Fibroblast of lung (primary cell): ENCODE measurements at places on chromosomes 5 and 9.

GRCh38 chr5:137516251-137516797 is 17.2 kb upstream of the SPOCK1 start:
- no peaks in the 10 kb centered on the region for H3K36me3 ChIP-seq
- H3K27me3 ChIP-seq = peaks cover 2% of the 10 kb centered on the region
- no peak overlapping the region for H3K4me3 ChIP-seq
- no peak for DNase-seq

DNA sequence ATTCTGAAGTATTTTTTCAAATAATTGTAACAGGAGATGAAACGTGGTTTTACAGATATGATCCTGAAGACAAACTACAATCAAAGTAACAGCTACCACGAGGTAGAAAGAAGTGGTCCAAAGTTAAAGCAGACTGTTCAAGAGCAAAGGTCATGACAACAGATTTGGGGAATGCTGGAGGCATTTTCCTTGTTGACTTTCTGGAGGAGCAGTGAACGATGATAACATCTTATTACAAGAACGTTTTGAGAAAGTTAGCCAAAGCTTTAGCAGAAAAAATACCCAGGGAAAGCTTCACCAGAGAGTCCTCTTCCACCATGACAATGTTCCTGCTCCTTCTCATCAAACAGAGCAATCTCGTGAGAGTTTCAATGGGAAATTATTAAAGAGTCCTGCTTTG is 145.4 kb upstream of the NREP start:
- no peaks in the 10 kb centered on the region for H3K27me3 ChIP-seq
- H3K36me3 ChIP-seq = no peaks in the 10 kb centered on the region
- H3K27ac ChIP-seq = no peak overlapping the region
- H3K4me1 ChIP-seq = no peaks in the 10 kb centered on the region
- no peak overlapping the region for H3K4me3 ChIP-seq

DNA sequence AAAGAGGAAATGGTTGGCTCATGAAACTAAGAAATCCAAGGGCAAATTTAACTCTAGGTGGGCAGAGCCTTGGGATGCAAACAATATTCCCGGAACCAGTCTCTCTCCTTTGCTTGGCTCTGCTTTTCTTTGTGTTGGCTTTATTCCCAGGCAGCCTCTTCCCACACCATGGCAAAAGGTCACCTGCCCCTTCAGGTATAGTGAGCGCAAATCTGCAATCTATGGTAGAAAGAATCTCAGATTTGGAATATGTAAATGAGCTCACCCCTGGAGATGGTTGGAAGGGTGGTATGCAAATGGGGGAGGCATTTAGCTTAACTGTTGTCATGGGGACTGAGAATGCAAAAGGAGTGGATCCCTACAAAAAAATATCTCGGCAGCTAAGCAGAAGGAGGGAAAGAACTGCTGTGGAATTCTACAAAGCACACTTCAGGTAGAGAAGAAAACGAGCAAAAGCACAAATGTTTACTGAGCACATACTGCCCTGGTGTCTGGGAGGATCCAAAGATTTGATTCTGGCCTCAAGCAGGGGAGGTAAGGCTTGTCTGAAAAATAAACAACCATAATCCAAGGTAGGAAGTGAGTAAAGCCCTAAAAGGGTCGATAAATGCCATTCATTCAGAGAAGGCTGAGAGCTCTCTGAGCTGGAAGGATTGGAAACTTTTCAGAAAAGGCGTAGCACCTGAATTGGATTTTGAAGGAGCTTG is 139.7 kb downstream of the TLE1 start:
- H3K4me3 ChIP-seq = no peak overlapping the region
- DNase-seq = no peak
- no peaks in the 10 kb centered on the region for H3K4me1 ChIP-seq
- H3K27me3 ChIP-seq = no peaks in the 10 kb centered on the region
- H3K27ac ChIP-seq = no peak overlapping the region

GRCh38 chr5:1997640-1998347 is 115.1 kb upstream of the IRX4 start:
- H3K4me3 ChIP-seq = no peak overlapping the region
- H3K4me1 ChIP-seq = no peaks in the 10 kb centered on the region
- no peak overlapping the region for H3K27ac ChIP-seq

- peak; percentile 57 for DNase-seq
- peaks cover 2% of the 10 kb centered on the region for H3K27me3 ChIP-seq
- H3K4me1 ChIP-seq = no peaks in the 10 kb centered on the region
- H3K36me3 ChIP-seq = no peaks in the 10 kb centered on the region
Measured at GRCh38 chr9:132114102-132114707, 34.5 kb upstream of the MED27 start.

DNA sequence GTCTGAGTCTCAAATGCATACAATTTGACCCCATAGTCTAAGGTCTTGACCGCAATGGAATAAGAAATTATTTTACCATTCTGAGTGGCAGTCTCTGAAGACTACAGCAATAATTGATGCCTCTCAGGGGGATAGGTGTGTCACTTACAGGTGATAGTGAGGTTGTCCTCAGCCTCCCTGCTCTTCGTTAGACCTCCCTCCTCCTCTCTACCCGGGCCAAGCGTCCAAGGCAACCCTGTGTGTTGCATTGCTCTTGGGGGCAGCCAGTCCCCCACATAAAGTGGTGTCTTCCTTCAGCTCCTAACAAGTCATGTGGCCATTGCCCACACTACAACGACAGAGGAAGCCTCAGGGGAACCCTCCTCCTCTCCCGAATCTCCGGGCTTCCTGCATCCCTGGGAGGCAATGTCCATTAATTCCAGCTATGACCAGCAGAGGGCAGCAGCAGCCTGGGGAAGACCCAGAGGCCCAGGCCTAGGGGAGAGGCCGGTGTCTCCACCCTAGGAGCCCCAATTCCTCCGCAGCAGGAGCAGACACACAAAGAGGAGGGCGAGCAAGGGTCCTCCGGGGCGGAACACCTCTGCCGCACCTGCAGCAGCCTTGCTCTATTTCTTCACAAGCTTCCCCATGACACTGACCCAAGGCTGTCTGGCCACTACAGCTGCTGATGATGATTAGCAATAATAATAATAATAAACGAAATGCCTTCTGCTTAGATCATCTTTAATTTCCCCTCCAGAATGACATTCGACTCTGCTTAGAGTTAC is 134.8 kb downstream of the KCNIP1 start:
- H3K4me1 ChIP-seq = peaks cover 4% of the 10 kb centered on the region
- no peaks in the 10 kb centered on the region for H3K27me3 ChIP-seq
- DNase-seq = peak; percentile 20
- H3K27ac ChIP-seq = no peak overlapping the region
- no peaks in the 10 kb centered on the region for H3K36me3 ChIP-seq

GRCh38 chr5:95800553-95800952 is 22.0 kb downstream of the GLRX start:
- H3K36me3 ChIP-seq = no peaks in the 10 kb centered on the region
- no peak overlapping the region for H3K4me3 ChIP-seq
- no peaks in the 10 kb centered on the region for H3K4me1 ChIP-seq
- no peak overlapping the region for H3K27ac ChIP-seq
- no peak for DNase-seq

- H3K4me1 ChIP-seq = peaks cover 12% of the 10 kb centered on the region
- no peaks in the 10 kb centered on the region for H3K36me3 ChIP-seq
- H3K4me3 ChIP-seq = no peak overlapping the region
- peak overlapping the region; percentile 82 for H3K27ac ChIP-seq
- H3K27me3 ChIP-seq = peaks cover 5% of the 10 kb centered on the region
- peak; percentile 74 for DNase-seq
Measured at GRCh38 chr5:171450423-171451331, 31.2 kb downstream of the FGF18 start.

DNA sequence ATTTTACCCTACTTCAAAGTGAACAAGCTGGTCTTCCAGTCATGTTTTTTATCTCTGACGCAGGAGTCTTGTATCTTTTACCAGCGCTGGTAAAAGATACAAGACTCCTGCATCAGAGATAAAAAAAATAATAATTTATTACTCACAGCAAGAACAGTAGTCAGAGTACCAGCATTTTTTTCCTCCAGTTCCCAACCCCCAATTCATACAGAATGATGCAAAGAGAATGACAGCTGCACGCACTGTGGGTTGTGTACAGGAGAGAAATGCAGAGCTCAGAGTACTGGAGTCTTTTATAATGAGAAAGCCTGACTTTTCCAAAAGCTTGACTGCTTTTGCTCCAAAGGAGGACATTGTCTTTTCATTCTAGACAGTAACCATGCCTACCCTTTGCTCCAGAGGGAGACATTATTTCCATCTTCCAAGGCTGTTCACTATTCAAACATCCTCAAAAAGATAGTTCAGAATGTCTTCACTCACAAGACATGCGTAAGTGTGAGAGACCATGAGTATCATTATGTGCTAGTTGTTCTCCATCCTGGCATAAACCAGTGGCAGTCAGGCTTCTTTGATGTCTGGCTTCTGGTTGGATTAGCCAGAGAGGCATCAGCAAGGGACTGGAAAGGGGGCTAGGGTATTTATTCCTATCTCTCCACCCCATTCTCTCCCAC is 14.3 kb upstream of the RANBP6 start:
- H3K4me1 ChIP-seq = no peaks in the 10 kb centered on the region
- H3K27ac ChIP-seq = no peak overlapping the region
- no peak for DNase-seq
- H3K36me3 ChIP-seq = no peaks in the 10 kb centered on the region
- H3K4me3 ChIP-seq = no peak overlapping the region

DNA sequence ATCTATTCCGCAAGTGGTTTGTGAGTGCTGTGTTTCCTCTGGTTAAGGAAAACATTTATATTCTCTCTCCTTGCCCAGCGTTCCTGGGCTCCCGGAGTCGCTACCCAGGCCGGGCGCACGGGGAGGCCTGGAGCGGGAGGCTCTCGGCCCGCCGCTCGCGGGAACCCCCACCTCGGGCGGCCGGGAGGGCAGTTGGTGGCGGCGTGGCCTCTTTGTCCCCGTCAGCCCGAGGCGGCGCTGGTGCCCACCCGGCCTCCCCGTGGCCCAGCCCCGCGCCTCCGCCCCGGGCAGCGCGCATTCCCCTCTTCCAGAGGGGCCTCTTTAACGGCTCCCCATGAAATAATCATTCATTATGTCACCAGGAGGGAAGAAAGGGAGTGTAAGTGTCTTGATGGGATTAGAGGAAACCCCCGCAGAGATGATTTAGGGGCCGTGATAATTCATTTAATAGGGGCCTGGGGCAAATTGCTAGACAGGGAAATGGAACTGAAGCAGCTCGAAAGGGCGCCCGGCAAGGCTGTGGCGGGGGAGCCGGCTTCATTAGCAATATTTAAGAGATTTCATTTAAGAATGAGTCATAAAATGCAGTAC is 181.9 kb upstream of the TBCA start:
- no peaks in the 10 kb centered on the region for H3K36me3 ChIP-seq
- no peak overlapping the region for H3K27ac ChIP-seq
- no peak overlapping the region for H3K4me3 ChIP-seq
- peaks cover 31% of the 10 kb centered on the region for H3K27me3 ChIP-seq
- no peaks in the 10 kb centered on the region for H3K4me1 ChIP-seq
